ENCODE measurements at places on chromosomes 6 and 20. TPM values are rescaled to one million over a fixed set of nuclear protein-coding genes. Genes with fewer than 3 reads are reported as not detected.

- no peak for DNase-seq
Measured at GRCh38 chr6:13881621-13882165, 43.1 kb upstream of the RNF182 start.

GRCh38 chr6:56019973-56020372 lies 144.6 kb upstream of the BMP5 start:
- no peak for DNase-seq

GRCh38 chr20:47825011-47825762 lies 39.9 kb upstream of the SULF2 start:
- DNase-seq: no peak

DNA sequence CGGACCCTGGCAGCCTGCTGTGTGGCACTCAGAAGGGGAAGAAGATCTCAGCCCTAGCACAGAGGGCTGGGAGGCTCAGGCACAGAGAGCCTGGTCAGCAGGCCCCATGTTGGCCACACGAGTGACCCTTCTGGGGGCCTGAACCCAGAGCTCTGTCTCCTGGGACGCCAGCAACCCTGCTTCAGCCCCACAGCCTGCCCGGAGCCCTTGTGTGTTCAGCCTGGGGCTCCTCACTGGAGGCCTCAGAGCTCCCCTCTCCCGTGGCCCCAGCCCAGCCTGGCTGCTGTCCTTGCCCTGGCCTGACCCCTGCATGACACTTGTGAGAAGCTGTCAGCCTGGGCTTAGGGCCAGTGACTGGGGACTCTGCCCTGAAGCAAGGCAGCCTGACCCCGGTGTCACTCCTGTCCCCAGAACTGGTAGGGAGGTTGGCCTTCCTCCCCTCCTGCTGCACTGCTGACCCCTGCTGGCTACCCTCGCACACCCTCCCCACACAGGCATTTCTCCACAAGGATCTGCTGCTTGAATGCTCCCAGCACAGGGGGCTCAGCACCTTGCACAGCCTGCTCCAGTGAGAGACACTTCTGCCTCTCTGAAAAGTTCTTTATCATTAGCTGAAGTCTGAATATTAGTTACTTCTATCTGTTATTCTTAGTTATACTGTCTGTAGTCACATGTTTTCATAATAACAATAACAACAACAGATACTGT lies 15.4 kb upstream of the IP6K3 start:
- peak; percentile 39 for DNase-seq

GRCh38 chr6:10338151-10338550 lies 76.7 kb downstream of the TFAP2A start:
- no peak for DNase-seq

- DNase-seq: peak; percentile 93
Measured at GRCh38 chr6:18362058-18362561, 25.0 kb upstream of the RNF144B start.

DNA sequence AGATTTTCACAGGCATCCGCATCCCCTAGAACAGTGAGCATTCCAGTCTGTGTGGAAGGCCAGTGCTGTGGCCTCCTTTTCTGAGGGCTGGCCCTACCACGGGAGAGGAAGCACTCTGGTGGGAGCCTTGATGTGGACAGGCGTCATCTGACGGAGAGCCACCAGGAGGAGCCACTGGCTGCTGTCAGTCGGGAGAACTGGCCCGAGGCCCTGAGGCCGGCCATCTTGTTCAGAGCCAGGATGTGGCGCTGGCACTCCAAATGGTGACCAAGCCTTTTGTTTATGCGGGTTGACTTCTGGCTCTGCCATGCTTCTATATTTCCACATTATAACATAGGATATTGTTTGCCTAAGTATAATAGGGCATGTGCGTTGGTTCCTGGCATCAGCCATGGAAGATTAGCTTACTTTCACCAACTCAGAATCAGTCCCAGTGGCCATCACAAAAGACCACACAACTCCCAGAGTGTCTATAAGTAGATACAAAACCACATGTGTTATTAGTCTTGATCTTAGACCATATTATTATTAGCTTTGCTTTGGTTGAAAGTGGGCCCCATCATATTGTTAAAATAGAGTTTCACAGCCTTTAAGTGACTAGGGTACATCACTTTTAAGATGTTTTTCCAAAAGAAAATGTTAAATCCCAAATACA lies 273.9 kb upstream of the TAB2 start:
- no peak for DNase-seq

DNA sequence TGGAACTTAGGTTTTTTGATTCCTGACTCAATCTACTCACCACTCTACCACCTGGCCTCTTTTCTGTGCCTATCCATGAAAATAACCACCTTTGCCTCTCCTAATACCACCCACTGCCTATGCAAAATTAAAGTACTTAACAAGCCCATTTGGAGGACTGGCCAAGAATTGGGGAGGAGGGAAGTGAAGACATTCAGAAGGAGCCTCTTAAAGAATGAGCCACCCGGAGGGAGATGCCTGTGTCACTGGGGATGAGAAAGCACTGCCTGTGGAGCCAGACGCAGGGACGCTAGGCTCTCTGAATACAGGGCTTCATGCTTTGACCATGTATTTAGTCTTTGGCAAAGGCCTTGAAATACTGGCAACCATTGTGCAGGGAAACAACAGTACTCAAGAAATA lies 40.0 kb upstream of the MRPS10 start:
- no peak for DNase-seq

DLK2 gene
- 0.36 TPM for total RNA-seq

GRCh38 chr20:61360940-61361339 lies 108.9 kb downstream of the CDH4 start:
- no peak for DNase-seq

GRCh38 chr6:26578741-26579140 lies 18.0 kb upstream of the ABT1 start:
- DNase-seq: no peak

DNA sequence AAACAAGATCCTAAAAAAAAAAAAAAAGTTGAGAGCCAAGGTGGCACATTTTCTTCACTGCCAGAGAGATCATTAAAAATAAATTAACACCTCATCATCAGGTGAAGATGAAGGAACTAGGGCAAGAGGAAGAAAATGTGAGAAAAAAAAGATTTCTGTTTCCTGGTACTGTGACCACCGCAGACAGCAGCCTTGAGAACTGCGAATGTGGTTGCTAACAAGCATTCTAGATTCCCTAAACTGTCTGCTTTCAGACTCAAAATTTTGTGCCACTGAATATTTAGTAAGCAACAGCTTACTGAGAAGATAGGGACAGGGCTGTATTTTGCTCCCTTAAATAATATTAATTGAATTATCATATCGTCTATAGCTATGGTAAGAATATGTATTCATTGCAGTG lies 24.1 kb upstream of the MBOAT1 start:
- DNase-seq: no peak

- peak; percentile 64 for DNase-seq
Measured at GRCh38 chr6:99933129-99933528, 60.9 kb downstream of the MCHR2 start.

- no peak for DNase-seq
Measured at GRCh38 chr6:71258078-71258866, 30.3 kb upstream of the OGFRL1 start.

DNA sequence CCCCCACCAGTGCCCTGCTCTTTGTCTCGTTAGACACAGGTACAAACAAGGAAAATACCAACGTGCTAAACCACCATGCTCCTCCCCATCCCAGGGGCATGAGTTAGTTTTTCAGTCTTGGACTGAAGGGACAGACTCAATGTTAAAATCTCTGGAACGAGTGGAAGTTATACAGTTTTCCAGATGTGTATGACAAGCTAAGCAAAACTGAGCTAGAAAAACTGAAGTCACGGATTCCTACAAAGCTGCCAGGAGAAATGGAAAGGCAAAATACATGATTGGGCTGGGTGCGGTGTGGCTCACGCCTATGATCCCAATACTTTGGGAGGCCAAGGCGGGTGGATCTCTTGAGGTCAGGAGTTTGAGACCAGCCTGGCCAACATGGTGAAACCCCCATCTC lies 34.3 kb upstream of the QKI start:
- DNase-seq: no peak

- peak; percentile 21 for DNase-seq
Measured at GRCh38 chr6:14172562-14172961, 55.0 kb downstream of the CD83 start.

ANKRD60 gene
- not detected for total RNA-seq

SMIM29 gene
- 44.7 TPM for total RNA-seq

GRCh38 chr20:23407781-23408464 lies 13.4 kb downstream of the NAPB start:
- no peak for DNase-seq

GRCh38 chr6:119077391-119077642 lies 1.1 kb downstream of the FAM184A start:
- no peak for DNase-seq

DNA sequence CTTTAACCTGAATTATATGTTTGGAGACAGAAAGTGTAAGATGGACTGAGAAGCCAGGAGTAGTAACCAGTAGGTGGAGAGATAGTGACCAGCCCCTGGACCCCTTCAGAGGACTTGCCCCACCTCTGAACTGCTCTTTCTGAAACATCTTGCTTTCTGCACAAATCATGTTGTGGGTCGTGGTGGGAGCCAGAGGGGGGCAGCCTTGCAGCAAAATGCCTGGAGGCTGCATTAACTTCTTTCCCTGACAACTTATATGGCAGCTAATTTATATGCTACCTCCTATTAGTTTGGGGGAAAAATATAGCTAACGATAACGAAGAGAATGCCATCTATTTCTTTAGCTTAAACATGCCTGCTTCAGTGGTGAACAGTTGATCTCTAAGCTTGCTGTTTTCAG lies 859.8 kb downstream of the MAFB start:
- no peak for DNase-seq

GRCh38 chr6:43383021-43383667 lies 13.7 kb upstream of the ZNF318 start:
- peak; percentile 81 for DNase-seq

- DNase-seq: peak; percentile 77
Measured at GRCh38 chr6:53794137-53794719, 577 bp upstream of the LRRC1 start.

DNA sequence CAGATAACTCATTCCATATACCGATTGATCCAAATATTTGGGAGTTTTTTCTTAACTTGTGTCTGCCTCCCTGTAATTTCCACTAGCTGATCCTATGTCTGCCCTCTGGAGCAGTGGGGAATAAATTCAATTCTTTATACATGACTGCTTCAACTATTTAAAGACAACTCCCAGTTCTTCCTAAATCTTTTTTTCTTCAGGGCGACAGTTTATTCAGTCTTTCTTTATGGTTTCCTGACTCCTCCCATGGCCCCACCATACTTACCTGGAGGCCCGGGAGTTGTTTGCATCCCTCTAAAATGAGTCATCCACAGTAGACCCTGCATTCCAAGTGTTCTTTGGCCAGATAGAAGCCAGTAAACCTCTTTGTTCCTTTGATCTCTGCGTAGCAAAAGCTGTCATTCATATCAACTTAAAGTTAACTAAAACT lies 73.6 kb downstream of the LCA5 start:
- no peak for DNase-seq

GRCh38 chr6:16345449-16346330 lies 107.3 kb downstream of the GMPR start:
- peak; percentile 95 for DNase-seq

- DNase-seq: peak; percentile 55
Measured at GRCh38 chr20:11445891-11446290, 471.8 kb upstream of the BTBD3 start.

FLRT3 gene
- total RNA-seq: 0.54 TPM

PTK6 gene
- total RNA-seq: not detected

DEFB125 gene
- total RNA-seq: not detected

DNA sequence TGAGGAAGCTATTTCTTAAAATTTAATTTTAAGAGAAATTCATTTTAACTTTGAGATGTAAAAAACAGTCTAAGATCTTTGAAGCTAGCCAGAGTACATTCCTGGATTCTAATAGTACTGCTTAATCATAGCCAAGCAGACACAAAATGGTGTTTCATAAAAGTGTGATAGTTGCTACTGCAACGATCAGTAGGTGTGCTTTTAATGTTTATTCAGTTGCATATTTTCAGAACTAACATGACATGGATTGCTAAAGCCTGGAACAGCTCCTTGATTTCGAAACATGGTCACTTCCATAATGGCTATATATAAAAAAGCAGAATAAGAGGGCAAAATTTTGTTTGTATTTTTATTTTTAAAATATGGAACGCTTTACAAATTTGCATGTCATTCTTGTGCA lies 35.5 kb downstream of the SESN1 start:
- peak; percentile 60 for DNase-seq

DNA sequence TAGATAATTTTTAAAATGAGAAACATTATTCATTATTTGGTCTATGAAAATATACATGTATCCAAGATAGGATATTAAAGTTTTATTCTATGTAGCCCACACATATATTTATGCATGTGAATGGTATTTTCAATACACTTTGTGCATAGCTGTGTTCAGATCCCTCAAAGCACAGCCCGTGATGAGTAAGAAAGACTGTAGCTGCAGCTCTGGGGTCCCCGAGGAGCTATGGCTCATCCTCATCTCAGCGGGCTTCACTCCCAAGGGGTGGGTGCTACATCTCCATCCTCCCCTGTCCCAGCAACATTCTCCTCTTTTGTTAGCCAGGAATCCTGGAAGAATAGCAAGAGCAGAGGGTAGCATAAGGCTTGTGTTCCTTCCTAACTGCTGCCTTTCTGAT lies 130.8 kb downstream of the SAMD5 start:
- no peak for DNase-seq

GRM1 gene
- under 0.01 TPM for total RNA-seq

UCKL1 gene
- total RNA-seq: 16.0 TPM

- peak; percentile 62 for DNase-seq
Measured at GRCh38 chr6:136791296-136792094, 782 bp downstream of the MAP3K5 start.

ZNF318 gene
- total RNA-seq: 19.6 TPM

DNA sequence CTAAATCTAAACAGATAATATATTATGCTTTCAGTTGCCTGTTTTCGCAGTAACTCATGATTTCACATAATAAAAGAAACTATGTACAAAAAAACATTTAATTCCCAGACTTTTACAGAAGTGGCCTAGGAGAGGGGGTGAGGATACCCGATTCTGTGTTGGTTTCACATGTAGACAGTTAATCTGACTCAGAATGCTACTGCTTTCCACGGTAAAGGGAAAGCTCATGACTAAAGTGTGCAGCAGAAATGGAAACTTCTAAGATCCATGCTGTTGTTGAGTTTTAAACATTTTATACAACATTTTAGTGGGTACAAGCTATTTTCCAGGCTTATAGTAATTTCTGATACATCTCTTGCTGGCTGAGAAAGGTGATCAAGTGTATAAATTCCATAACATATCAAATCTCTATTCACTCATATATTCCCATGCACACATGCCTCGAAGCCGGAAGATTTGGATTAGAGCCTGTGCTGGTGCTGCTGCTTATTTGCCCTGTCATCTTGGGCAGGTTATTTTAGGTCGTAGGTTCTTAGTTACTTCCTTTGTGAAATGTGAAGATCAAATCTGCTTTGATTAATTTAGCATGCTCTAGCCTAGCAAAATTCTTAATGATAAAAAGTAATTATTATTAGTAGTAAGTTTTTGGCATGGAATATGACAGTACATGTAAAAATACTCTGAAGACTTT lies 896.7 kb upstream of the MAP3K7 start:
- DNase-seq: no peak

GRCh38 chr20:54208548-54209176 lies 775 bp downstream of the PFDN4 start:
- DNase-seq: peak; percentile 55
